ENCODE measurements at places on chromosomes 3 and 15. TPM values are rescaled to one million over a fixed set of nuclear protein-coding genes. Genes with fewer than 3 reads are reported as not detected.

GRCh38 chr3:188174317-188175044, 20.5 kb downstream of the LPP start:
- no peak for DNase-seq

DNA sequence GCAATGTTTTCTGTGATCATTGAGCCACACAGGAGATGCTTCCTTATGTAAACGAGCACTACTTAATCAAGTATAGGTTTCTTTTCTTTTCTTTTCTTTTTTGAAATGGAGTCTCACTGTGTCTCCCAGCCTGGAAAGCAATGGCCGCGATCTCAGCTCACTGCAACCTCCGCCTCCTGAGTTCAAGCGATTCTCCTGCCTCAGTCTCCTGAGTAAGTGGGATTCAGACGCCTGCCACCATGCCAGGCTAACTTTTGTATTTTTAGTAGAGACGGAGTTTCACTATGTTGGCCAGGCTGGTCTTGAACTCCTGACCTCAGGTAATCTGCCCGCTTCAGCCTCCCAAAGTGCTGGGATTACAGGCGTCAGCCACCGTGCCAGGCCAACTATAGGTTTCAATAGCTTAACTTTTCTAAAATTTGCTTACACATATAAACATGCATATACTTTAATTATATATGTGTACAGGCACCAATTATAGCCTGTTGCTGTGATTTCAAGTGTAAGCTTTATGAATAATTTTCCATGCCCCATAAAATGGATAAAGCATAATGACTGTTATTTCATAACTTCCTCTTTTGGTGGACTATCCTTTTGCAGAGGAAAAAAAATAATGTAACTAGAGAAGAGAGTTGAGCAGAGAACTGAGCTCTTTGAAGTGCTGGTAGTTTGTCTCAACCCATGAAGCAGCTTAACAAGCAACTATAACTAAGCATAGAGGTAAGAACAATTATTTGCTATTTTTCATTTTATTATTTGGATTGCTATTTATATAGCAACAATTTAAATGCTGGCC, 24.8 kb upstream of the MBNL1 start:
- DNase-seq: no peak

Gene NR1I2
- 0.08 TPM for total RNA-seq

Gene TMEM108
- 1.3 TPM for total RNA-seq

Gene KNG1
- total RNA-seq: not detected

DNA sequence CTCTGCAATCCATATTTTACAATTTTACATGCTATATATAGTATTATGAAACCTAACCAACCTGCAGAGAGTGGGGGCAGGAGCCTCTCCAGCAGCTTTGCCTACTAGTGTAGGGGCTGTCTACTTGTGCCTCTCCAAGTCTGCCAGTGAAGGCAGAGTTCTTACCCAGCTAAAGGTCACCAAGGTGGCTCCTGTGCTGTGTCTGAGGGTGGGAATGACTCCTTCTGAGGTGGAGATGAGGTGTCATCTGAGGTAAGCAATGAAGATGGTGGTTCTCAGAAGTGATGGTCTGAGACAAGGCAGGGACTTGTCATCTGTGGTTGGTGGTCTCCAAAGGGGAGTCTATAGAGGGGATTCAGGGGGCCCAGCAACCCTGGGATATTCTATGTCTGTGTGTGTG, 47.5 kb downstream of the SACM1L start:
- DNase-seq: no peak

- no peak for DNase-seq
Observed at GRCh38 chr3:73745526-73746191, 120.9 kb upstream of the PDZRN3 start.

- DNase-seq: no peak
Observed at GRCh38 chr3:150469031-150469930, 61.2 kb downstream of the TSC22D2 start.

Gene LMAN1L
- 7.9 TPM for total RNA-seq

DNA sequence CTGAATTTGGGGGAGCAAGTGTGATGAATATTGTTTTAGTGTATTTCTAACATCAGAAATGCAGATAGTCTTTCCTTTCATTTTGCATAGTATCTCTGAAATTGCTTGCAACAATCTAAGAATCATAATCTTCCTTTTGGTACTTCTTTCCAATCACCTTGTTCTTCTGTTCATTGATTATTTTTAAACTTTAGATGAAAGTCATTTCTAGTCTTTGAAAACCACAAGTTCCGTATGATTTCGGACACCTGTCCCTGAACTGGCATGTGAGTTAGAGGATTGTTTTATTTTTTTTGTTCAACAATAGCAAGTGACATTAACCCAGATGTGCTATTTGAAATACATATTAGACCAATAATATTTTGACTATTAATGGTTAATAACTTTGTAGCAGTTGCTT, 329.7 kb downstream of the UNC13C start:
- DNase-seq: no peak

DNA sequence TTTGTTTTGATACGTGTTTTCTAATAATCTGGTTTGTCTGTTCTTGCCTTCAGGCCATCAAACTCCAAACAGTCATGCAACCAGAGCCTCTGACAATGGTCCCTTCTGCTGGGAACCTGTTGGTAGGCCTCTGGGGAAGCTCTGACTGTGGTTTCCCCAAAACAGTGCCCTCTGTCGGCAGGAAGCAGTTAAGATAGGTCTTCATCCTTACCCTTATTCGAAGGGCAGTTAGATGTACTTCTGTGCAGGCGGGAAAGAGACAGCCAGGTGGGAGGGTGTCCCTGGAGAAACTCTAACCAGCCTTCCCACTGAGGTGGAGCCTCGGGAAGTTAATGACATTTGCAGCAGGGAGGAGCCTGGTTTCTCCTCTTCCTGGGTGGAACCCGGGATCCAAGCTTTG, 81.6 kb upstream of the CHMP2B start:
- no peak for DNase-seq

- peak; percentile 57 for DNase-seq
Observed at GRCh38 chr3:37701734-37702433, 159.8 kb upstream of the CTDSPL start.

Gene C2CD4B
- 1.7 TPM for total RNA-seq
